ENCODE measurements at places on chromosomes 1 and 21. TPM values are rescaled to one million over a fixed set of nuclear protein-coding genes. Genes with fewer than 3 reads are reported as not detected.

The OR4F16 gene
- total RNA-seq = not detected

The BACE2 gene
- total RNA-seq = 10.0 TPM

The SLC6A17 gene
- 153 TPM for total RNA-seq

The IL23R gene
- total RNA-seq = not detected

The GON4L gene
- 72.8 TPM for total RNA-seq

The ARHGEF16 gene
- 2.3 TPM for total RNA-seq

The PRR9 gene
- not detected for total RNA-seq

The CD244 gene
- 0.28 TPM for total RNA-seq

The NRIP1 gene
- 32.3 TPM for total RNA-seq

The RPTN gene
- total RNA-seq = not detected

The FGR gene
- total RNA-seq = 7.6 TPM

The OR10J1 gene
- not detected for total RNA-seq

The XKR8 gene
- total RNA-seq = 5.5 TPM

The SPRTN gene
- 9.4 TPM for total RNA-seq

The KISS1 gene
- total RNA-seq = not detected

The INKA2 gene
- 42.0 TPM for total RNA-seq

The PADI2 gene
- 50.7 TPM for total RNA-seq

Data from dorsolateral prefrontal cortex (tissue), 122 donors.